Activated CD8-positive, alpha-beta memory T cell treated with anti-CD3 and anti-CD28 coated beads, Interleukin-2, amount 10 ng/mL, durations not matched to agents 7 days and 5 days (primary cell): ENCODE measurements at places on chromosomes 3 and 15. TPM values are rescaled to one million over a fixed set of nuclear protein-coding genes. Genes with fewer than 3 reads are reported as not detected.

DNA sequence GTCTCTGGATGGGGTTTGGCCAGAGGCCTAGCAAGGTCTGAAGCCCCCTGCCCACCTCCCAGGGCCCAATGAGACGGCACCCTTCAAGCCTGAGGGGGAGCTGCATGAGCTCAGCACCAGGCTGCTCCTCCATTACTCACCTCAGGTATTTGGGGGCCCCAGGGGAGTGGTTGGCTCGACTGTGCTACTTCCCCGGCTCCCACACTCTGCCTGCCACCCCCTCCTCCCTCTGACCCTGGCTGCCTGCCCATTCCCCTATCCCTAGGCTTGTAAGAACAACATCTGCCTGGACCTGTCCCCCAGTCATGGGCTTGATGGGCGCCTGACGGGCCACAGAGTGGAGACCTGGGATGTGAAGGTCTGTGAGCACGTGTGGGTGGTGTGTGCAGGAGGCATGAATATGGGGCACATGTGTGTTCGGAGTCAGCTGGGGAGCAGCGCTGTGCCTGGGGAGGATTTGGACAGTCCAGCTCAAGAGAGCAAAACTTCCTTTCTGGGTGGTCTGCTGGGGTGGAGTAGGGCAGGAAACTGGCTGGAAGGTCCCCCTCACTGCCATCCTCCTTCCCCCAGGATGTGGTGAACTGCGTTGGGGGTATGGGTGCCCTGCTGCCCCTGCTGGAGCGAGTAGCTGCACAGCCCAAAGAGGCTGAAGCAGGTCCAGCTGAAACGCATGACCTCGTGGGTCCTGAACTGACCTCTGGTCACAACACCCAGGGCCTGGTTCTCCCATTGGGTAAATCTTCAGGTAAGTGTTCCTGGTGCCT lies 17.4 kb downstream of the NBEAL2 start:
- peak overlapping the region; percentile 72 for H3K27ac ChIP-seq
- no peak overlapping the region for H3K4me3 ChIP-seq
- no peaks in the 10 kb centered on the region for H3K27me3 ChIP-seq

The TM6SF1 gene
- total RNA-seq = 22.4 TPM

- no peak overlapping the region for H3K27ac ChIP-seq
- H3K36me3 ChIP-seq = no peaks in the 10 kb centered on the region
- peaks cover 9% of the 10 kb centered on the region for H3K27me3 ChIP-seq
- DNase-seq = no peak
- peaks cover 21% of the 10 kb centered on the region for H3K4me1 ChIP-seq
Observed at GRCh38 chr3:3107181-3107580, 3.0 kb downstream of the IL5RA start.

DNA sequence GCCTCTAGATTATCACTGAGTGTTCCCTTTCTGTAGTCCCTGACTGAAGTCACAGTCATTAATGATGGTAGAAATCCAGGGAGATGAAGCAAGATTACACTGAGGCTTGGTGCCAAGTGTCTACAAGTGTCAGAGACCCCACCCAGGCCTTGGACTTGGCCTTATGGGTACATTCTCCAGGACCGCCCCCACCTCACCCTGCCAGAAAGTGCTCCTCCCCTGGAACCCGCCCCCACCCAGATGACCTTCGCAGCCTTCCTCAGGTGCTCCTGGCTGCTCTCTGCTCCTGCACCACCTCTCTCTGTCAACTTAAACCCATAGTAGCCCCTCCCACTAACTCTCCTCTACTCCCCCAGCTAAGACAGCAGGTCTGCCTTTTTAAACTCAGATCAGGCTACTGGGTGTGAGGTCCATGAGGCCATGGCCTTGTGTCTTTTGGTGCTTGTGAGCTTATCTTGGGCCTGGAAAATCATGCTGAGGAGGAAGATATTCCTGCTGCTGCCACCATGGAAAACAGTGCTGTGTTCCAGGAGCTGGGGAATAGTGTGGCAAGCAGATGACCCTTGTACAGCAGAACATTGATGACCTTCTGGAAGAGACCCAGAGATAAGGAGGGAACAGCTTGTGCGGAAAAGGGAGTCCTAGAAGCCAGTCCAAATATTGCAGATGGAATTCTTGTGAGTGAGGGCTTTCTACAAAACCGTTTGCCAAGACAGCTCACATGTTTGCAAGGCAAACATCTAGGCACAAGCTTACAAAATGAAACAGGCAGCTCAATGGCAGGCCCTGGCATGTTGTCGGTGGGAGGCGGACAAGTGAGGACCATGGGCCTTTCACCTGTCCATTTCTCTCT lies 40.3 kb upstream of the NDUFB4 start:
- no peak overlapping the region for H3K27ac ChIP-seq
- DNase-seq = no peak
- no peaks in the 10 kb centered on the region for H3K36me3 ChIP-seq
- H3K4me1 ChIP-seq = peaks cover 12% of the 10 kb centered on the region

DNA sequence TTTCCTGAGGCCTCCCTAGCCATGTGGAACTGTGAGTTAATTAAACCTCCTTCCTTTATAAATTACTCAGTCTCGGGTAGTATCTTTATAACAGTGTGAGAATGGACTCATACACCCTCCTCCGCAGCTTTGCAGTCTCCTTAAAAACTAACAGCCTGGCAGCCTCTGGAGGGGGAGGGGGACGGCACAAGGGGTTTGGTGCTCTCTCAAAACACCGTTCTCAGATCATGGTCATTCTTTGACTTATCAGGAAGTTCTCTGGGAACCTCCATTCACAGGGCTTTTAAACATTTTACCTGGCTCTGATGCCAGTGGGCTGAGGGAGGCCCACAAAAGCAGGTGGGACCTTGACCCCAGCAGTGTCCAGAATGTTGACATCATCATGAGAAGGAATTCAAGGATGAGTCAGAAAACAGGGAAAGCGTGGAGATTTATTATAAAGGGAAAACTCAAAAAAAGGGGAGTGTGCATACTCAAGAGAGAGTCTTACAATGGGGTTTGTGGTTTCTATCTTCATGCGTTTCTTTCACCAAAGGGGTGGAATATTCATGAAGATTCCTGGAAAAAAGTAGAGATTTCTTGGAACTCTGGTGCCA lies 43.9 kb downstream of the ONECUT1 start:
- DNase-seq = no peak
- H3K4me1 ChIP-seq = no peaks in the 10 kb centered on the region
- peaks cover 40% of the 10 kb centered on the region for H3K27me3 ChIP-seq
- no peak overlapping the region for H3K4me3 ChIP-seq
- no peaks in the 10 kb centered on the region for H3K36me3 ChIP-seq
- no peak overlapping the region for H3K27ac ChIP-seq

The ADGRG7 gene
- total RNA-seq = not detected

GRCh38 chr3:139309880-139310279 lies 33.9 kb upstream of the MRPS22 start:
- H3K4me3 ChIP-seq = no peak overlapping the region
- H3K4me1 ChIP-seq = no peaks in the 10 kb centered on the region
- H3K27me3 ChIP-seq = peaks cover 9% of the 10 kb centered on the region
- no peak for DNase-seq
- no peaks in the 10 kb centered on the region for H3K36me3 ChIP-seq

The LRCH3 gene
- 62.2 TPM for total RNA-seq

The SLC35G2 gene
- 1.6 TPM for total RNA-seq

GRCh38 chr3:84759361-84759760 lies 199.4 kb upstream of the CADM2 start:
- no peaks in the 10 kb centered on the region for H3K4me1 ChIP-seq
- DNase-seq = no peak
- no peaks in the 10 kb centered on the region for H3K36me3 ChIP-seq

DNA sequence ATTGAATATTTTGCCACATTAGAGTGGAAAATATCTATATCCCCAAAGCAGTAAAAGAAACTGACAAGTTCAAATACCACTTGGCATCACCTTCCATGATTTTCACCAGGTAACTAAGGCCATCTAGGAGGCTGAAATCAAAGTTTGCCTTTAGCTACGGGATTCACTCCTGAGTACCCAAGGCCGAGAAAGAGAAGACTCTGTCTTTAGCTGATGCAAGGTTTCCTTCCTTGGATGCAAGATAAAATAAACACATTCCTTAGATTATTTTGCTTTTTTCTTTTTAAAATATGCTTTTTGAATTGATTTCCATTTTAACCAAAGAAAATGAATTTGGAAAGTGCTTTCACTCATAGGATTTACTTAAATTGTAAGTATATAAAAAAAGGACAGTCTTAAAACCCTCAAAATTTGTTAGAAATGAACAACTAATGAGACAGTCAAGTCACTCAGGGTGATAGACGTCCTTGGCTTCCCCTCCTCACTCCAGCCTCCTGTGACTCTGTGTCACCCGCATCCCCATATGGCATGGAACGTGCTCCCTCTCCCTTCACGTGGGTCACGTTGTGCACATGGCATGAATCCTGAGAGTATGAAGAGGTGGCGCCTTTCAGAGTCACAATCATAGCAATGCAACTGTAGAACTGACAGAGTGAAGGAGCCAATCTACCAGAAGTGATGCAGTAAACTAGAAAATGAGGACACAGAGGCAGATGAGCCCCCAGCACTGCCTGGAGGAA lies 148.4 kb downstream of the RTP4 start:
- no peak for DNase-seq
- no peaks in the 10 kb centered on the region for H3K4me1 ChIP-seq
- peaks cover 11% of the 10 kb centered on the region for H3K27me3 ChIP-seq
- H3K4me3 ChIP-seq = no peak overlapping the region

DNA sequence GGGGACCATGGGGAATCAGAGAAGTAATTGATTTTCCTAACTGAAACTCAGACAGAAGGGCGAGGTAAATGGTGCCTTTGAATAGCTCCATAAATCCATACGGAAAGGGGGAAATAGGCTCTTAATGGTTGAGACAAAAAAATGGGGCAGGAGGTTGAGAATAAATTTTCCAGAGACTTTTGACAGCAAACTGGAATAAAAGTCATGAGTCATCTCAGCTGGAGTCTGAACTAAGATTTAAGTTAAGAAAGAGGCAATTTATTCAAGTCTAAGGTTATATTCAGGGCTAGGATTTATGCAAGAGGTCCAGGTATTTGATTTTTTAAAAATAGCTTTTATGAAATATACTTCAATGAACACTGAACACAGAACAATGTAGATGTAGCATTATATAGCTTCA lies 238.7 kb upstream of the RORA start:
- no peaks in the 10 kb centered on the region for H3K4me1 ChIP-seq
- peaks cover 10% of the 10 kb centered on the region for H3K27me3 ChIP-seq
- no peak overlapping the region for H3K27ac ChIP-seq
- no peaks in the 10 kb centered on the region for H3K36me3 ChIP-seq
- DNase-seq = no peak

GRCh38 chr3:28912120-28912885 lies 368.6 kb upstream of the RBMS3 start:
- H3K27ac ChIP-seq = no peak overlapping the region
- H3K4me3 ChIP-seq = no peak overlapping the region
- peaks cover 10% of the 10 kb centered on the region for H3K27me3 ChIP-seq
- H3K36me3 ChIP-seq = no peaks in the 10 kb centered on the region

GRCh38 chr3:195184716-195185421 lies 86.1 kb downstream of the XXYLT1 start:
- peaks cover 23% of the 10 kb centered on the region for H3K4me1 ChIP-seq
- DNase-seq = no peak
- H3K27me3 ChIP-seq = no peaks in the 10 kb centered on the region
- peaks cover 3% of the 10 kb centered on the region for H3K36me3 ChIP-seq

The STRIT1 gene
- total RNA-seq = not detected

The TJP1 gene
- not detected for total RNA-seq

GRCh38 chr15:22786868-22787698 lies 639 bp downstream of the NIPA1 start:
- no peaks in the 10 kb centered on the region for H3K27me3 ChIP-seq
- peaks cover 25% of the 10 kb centered on the region for H3K36me3 ChIP-seq
- DNase-seq = no peak

DNA sequence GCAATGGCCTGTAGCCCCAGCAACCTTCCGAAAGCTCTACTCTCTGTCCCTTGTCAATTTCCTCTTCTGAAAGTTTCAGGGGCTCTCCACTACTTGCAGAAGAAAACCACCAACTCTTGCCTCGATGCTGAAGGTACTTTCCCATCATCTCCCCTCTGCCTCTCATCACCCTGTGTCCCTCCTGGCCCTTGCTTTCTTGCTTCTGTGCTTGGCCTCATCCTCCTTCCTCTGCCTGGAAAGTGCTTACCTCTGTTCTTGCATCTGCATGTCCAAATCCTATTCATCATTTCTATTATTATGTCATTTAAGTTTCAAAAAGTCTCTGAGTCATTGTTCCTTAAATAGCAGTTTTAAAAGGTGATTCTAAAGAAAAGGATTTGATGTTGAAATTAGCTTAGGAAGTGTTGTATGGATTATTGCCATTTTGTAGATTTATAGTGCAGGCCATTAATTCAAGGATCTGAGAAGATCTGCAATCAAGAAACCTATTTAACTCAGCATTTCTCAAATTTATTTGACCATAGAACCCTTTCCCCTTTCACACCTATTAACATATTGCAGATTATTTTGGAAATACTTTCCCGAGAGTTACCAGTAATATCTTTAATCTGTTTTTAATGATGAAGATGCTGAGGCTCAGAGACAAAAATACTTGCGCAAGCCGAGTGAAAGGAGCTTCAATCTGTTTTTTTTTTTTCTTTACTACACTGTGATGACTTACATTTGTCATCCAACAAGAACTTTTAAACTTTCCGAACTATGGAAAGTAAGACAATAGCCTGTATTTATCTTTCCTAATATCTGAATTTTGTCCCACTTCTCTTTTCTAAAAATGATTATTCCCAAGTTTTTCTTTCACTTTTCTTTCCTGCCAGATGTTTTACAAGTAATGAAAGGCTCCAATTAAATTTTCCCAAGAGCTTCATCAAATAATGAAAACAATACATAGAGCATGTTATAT lies 22.3 kb upstream of the CFAP161 start:
- DNase-seq = no peak
- H3K4me1 ChIP-seq = peaks cover 8% of the 10 kb centered on the region
